Bronchial smooth muscle cell (primary cell): ENCODE measurements at places on chromosomes 2 and 18. TPM values are rescaled to one million over a fixed set of nuclear protein-coding genes. Genes with fewer than 3 reads are reported as not detected.

Gene SIX3
- total RNA-seq = not detected in 2 replicates

Gene CYP27A1
- total RNA-seq = 26.2 and 36.0 TPM in 2 replicates

Gene ID2
- 246 and 257 TPM in 2 replicates for total RNA-seq

Gene SLC39A6
- total RNA-seq = 65.1 and 80.1 TPM in 2 replicates

Gene RAB6C
- not detected in 2 replicates for total RNA-seq

Gene IL1R2
- 0.09 and 0.79 TPM in 2 replicates for total RNA-seq

Gene IL1F10
- total RNA-seq = not detected in 2 replicates

Gene ALLC
- total RNA-seq = not detected in 2 replicates

Gene GPR45
- total RNA-seq = not detected in 2 replicates

Gene G6PC2
- total RNA-seq = not detected in 2 replicates

Gene CSRNP3
- 1.9 and 2.0 TPM in 2 replicates for total RNA-seq

Gene COL3A1
- 2,857 and 3,691 TPM in 2 replicates for total RNA-seq

Gene ZAP70
- total RNA-seq = 0.09 and 0.16 TPM in 2 replicates

Gene ARHGAP25
- total RNA-seq = 0.09 and 0.47 TPM in 2 replicates

Gene WDR12
- total RNA-seq = 29.2 and 32.5 TPM in 2 replicates

Gene IL36G
- total RNA-seq = not detected in 2 replicates

Gene TM4SF20
- under 0.01 TPM in 1 of 2 replicates, not detected in the other for total RNA-seq

Gene ANKRD30B
- total RNA-seq = under 0.01 TPM in 1 of 2 replicates, not detected in the other

Gene DSC3
- total RNA-seq = under 0.01 and 0.09 TPM in 2 replicates

Gene GNAL
- 0.69 and 1.1 TPM in 2 replicates for total RNA-seq
